ENCODE measurements at places on chromosomes 3 and 15.

GRCh38 chr15:76204109-76204845, 107.0 kb downstream of the ETFA start:
- no peak for DNase-seq

DNA sequence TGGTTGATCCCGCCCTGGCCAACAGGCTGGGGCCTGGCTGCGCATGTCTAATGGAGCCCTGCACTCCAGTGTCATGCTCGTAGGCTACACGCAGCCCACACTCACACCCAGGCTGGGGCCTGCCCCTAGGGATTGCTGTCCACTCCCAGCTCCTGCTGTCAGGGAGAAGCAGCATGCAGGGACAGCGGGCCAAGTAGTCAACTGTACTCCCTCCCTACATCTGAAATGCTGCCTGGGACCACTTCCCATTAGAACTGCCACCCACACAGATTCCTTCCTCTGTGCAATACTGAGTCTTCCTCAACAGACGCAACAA, 16.1 kb downstream of the ALS2CL start:
- DNase-seq, result no peak

DNA sequence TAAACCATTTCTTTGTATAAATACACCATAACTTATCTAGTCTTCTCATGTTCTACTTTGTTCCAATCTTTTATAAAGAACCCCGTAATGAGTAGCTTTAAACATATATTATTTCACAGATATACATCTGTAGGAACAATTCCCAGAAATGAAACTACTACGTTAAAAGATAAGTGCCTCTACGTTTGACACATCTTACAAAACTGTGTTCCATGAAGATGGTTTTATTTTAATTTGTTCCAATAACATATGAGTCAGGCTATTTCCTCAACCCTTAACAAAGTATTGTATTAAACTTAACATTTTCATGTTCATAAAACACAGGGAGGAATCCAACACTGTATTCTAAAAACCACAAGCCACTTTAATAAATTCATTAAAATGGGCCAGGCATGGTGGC, 52.9 kb downstream of the TRPM7 start:
- no peak for DNase-seq

- no peak for DNase-seq
Measured at GRCh38 chr3:5729852-5730251, 542.3 kb downstream of the EDEM1 start.

GRCh38 chr3:35832140-35832571, 192.8 kb downstream of the ARPP21 start:
- no peak for DNase-seq

- DNase-seq, result no peak
Measured at GRCh38 chr3:1468145-1468544, 375.3 kb downstream of the CNTN6 start.

GRCh38 chr3:88936831-88937230, 170.6 kb upstream of the EPHA3 start:
- DNase-seq, result no peak

GRCh38 chr3:4736284-4736861, 242.9 kb upstream of the BHLHE40 start:
- DNase-seq, result peak; percentile 35

DNA sequence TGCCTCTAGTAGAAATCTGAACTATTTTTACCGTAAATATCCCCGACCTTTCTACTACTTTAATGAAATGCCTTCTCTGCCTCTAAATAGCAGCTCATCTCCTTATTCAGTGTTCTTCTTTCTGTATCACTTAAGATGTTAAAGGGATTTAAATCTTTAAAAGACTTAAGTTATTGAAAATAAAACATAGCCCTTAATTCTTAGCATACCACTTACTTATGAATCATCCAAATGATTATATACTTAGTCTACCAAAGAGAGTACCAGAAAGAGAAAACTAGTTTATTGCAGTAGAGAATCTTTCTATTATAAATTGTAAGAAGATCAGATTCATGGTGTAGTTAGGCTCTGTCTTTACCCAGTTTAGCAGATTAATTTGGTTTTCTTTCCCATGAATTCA, 802.0 kb downstream of the TBL1XR1 start:
- DNase-seq, result no peak

GRCh38 chr3:73540969-73541740, 83.6 kb downstream of the PDZRN3 start:
- DNase-seq, result peak; percentile 59

- DNase-seq, result peak; percentile 16
Measured at GRCh38 chr3:13494463-13495350, 14.6 kb downstream of the HDAC11 start.

- DNase-seq, result no peak
Measured at GRCh38 chr3:112413074-112413473, 80.1 kb downstream of the CD200 start.

DNA sequence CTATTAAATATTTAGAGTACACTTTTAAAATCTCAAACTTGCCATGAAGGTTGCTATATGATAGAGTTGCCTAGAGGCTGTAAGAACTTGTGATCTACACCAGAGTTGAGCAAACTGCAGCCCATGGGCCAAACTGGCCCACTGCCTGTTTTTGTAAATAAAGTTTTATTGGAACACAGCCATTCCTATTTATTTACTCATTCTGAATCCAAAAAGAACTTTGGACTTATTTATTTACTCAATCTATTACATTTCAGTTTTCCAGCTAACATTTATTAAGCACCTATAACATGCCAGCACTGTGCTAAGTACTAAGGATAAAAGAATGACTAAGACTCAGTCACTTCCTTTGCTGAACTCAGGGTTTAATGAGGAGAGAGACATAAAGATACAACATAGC, 403.6 kb downstream of the ERC2 start:
- DNase-seq, result no peak

- DNase-seq, result no peak
Measured at GRCh38 chr3:189195302-189195701, 23.5 kb downstream of the TPRG1 start.

DNA sequence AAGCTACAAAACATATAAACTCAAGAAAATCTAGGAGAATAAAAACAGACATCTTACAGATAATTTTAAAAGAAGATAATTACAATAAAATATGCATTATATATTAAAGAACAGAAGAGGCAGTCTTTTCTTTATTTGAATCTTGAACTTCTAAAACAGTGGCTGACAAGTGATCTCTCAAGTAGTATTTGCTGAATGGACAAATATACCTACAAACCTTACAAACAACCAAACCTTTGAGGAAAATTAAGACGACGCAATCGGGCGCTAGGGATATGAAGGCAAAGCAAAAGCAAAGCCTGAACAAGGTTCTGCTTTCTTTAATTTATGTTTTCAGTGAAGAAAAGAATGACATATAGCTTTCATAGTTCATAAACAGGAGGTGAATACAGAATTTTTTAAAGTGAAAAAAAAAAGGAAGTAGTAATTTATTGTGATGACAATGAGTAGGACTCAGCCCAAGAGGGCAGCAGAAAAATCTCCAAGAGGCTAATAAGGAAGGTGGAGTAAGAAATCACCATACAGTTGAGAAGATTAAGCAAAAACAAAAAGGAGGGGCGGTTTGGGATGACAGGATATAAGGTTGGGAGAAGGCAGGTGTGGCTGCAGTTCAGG, 347.8 kb downstream of the TBC1D5 start:
- no peak for DNase-seq

DNA sequence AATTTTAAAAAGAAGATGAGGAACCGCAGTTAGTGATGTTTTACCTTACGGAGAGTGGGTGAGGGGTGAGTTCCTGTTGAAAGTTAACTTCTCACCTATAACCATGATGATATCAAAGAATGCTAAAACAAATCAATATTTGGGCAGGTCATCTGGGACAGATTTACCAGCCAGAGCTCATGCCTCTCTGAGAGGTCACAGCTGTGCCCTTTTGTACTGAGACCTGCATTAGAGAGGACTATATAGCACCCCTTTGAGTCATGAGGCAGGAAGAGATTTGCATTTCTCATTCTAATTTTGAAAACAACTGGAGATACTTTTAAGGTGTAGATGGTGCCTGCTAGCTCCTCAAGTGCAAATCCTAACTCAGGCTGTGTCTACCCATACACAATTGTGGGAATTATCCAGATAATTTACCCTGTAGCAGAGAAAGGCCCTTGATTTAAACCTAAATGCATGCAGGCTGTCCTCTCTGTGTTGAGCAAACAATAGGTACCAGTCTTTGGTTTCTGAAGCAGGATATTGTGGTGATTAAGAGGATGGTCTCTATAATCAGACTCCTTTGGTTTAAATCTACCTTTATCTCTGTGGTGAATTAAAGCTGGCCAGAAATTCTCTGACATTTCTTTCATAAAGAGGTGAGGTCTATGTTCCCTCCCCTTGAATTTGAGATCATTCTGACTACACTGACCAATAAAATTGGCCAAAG, 5.8 kb upstream of the TM4SF4 start:
- DNase-seq, result no peak

DNA sequence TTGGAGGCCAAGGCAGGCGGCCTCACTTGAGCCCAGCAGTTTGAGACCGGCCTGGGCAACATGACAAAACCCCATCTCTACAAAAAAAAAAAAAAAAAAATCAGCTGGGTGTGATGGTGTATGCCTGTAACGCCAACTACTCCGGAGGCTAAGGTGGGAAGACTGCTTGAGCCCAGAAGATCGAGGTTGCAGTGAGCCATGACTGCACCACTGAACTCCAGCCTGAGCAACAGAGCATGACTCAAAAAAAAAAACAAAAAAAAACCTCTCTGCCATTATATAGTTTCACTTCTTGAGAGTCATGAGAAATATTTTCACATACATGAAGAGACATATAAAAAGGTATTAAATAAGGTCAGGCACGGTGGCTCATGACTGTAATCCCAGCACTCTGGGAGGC, 45.9 kb upstream of the CP start:
- DNase-seq, result no peak

GRCh38 chr3:23051240-23052140, 151.6 kb upstream of the UBE2E2 start:
- no peak for DNase-seq

GRCh38 chr3:66476852-66477381, 23.9 kb downstream of the LRIG1 start:
- peak; percentile 60 for DNase-seq

DNA sequence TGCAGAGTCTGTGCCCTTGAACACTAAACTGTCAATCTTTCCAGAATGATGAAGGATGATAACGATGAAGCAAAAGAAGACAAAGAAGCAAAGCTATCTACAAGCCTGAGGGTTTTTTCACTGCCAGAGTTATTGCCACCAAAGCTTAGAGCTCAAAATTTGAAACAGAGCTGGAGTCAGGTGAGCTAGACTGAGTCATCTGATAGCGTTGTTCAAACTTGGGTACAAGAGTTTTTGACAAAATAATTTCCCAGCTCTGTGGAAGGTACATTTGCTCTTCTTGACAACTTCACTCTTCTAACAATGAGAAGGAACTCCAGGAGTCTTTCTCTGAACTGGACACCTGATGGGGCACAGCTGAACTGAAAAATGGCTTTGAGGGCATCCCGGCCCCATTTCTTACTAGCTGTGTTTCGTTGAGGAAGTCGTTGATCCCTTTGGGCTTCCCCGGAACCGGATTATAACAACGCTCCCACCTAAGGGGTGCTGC, 715 bp downstream of the MCCC1 start:
- DNase-seq, result no peak

DNA sequence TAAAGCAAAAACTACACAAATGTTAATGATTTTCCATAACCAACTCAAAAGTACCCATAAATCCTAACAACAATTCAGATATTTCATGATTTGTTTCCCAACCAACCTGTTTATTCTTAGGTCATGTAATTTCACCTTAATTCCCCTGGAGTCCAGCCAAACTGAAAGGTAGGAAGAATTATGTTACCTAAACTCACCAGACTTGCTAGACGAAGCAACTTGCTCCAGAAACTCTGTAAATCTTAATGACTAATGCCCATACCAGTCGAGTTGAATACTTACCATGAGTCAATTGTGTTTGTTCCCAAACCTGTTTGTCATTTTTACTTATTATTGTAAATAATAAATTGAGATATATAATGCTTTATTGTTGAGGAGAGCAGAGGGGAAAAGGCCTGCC, 1030.0 kb downstream of the TBL1XR1 start:
- no peak for DNase-seq

GRCh38 chr3:152356870-152357276, 88.1 kb downstream of the MBNL1 start:
- DNase-seq, result no peak

- peak; percentile 53 for DNase-seq
Measured at GRCh38 chr15:89361451-89362202, 27.0 kb upstream of the POLG start.

- DNase-seq, result no peak
Measured at GRCh38 chr3:59810606-59811005, 760.8 kb upstream of the CFAP20DC start.
